ENCODE measurements at places on chromosomes 1 and 21. TPM values are rescaled to one million over a fixed set of nuclear protein-coding genes. Genes with fewer than 3 reads are reported as not detected.

The THRAP3 gene
- 93.0 TPM for total RNA-seq

The CITED4 gene
- total RNA-seq, result 6.8 TPM

The ADORA3 gene
- total RNA-seq, result 10.8 TPM

The OR2T2 gene
- total RNA-seq, result not detected

DNA sequence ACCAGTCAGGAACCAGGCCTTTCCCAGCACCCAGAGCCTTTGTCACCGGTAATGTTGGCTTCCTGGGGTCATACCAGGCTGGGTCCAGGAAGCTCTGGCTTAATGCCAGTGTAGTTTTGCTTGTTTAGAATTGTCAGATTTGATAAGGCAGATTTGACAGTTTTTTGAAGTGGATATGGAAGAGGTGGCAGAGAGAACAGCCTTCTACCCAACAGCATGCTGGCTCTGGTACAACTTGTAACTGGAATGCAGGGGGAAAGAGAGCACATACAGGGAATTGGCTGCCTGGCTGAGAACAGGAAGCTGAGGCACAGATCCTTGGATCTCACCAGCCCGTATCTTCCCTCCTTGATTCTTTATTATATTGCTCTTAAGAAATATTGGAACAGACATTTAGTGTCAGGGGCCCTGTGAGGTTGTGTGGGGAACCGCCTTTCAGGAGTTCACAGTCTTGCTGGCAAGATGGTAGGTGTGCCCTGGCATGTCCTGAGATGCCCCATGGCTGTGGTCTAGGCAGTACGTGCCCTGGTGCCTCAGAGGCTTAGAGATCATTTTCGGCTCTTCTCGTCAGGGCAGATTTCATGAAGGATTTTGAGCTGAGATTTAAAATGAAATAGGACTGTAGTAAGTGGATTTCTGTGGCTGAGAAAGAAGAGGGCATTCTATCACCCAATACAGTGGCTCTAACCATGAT, 227.0 kb downstream of the PBX1 start:
- H3K27me3 ChIP-seq, result no peaks in the 10 kb centered on the region
- DNase-seq, result no peak
- no peak overlapping the region for H3K27ac ChIP-seq
- H3K36me3 ChIP-seq, result no peaks in the 10 kb centered on the region
- peaks cover 17% of the 10 kb centered on the region for H3K4me1 ChIP-seq
- H3K4me3 ChIP-seq, result no peak overlapping the region

GRCh38 chr1:223720971-223721591, 8.7 kb downstream of the CAPN2 start:
- H3K27ac ChIP-seq, result peak overlapping the region; percentile 96
- no peaks in the 10 kb centered on the region for H3K27me3 ChIP-seq
- H3K4me1 ChIP-seq, result peaks cover 99% of the 10 kb centered on the region
- DNase-seq, result no peak
- no peak overlapping the region for H3K4me3 ChIP-seq

- no peak for DNase-seq
- no peaks in the 10 kb centered on the region for H3K4me1 ChIP-seq
- H3K27me3 ChIP-seq, result no peaks in the 10 kb centered on the region
- H3K4me3 ChIP-seq, result no peak overlapping the region
- no peaks in the 10 kb centered on the region for H3K36me3 ChIP-seq
These were observed 12.1 kb upstream of the CDK11B start for GRCh38 chr1:1670866-1671265.

GRCh38 chr1:160621633-160622413, 25.0 kb downstream of the SLAMF1 start:
- H3K27ac ChIP-seq, result no peak overlapping the region
- no peak for DNase-seq
- no peaks in the 10 kb centered on the region for H3K36me3 ChIP-seq

GRCh38 chr1:109060707-109061106, 15.1 kb downstream of the TAF13 start:
- H3K4me3 ChIP-seq, result no peak overlapping the region
- no peak for DNase-seq
- H3K4me1 ChIP-seq, result no peaks in the 10 kb centered on the region

GRCh38 chr21:17667256-17667655, 54.6 kb upstream of the BTG3 start:
- H3K27me3 ChIP-seq, result no peaks in the 10 kb centered on the region
- no peaks in the 10 kb centered on the region for H3K4me1 ChIP-seq
- no peak overlapping the region for H3K27ac ChIP-seq
- H3K36me3 ChIP-seq, result no peaks in the 10 kb centered on the region

DNA sequence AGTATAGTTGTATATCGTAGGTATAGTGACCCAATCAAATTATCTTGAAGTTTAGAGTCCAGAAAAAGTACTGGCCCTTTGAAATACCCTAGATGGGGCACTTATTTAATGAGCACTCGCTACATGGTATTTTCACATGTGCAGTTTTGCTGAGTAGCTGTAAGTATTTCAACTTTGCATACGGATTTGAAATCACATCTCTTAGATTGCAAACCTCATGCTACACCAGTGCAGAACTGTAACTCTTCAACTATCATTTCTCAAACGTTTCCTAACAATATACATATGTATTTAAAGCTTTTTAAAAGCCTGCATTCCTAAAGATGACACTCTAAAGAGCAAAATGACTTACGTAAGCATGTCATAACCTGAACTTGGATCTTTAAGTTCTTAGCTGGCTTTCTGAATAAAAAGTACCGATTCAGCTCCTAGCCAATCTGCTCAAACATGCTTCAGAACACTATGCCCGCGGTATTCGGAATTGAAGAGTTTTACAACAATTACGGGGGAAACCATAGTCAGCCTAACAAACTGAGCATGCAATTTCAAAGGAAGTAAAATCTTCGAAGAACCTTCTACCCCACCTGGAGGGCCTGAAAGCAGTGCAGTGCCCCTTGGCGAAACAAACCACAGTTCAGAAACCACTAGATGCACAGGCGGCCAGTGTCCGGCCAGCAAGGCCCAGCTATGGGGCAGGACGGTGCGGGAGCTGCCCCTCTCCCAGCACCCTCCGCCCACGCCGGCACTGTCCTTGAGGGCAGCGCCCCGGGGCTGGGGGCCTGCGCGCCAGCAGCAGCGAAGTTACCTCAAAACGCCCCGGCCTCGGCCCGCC, 863 bp downstream of the FH start:
- H3K4me1 ChIP-seq, result peaks cover 25% of the 10 kb centered on the region
- peak overlapping the region; percentile 79 for H3K27ac ChIP-seq
- DNase-seq, result peak; percentile 5
- peaks cover 13% of the 10 kb centered on the region for H3K27me3 ChIP-seq

- no peaks in the 10 kb centered on the region for H3K36me3 ChIP-seq
- no peaks in the 10 kb centered on the region for H3K4me1 ChIP-seq
- no peak for DNase-seq
- H3K27ac ChIP-seq, result no peak overlapping the region
These were observed 113.9 kb downstream of the ATG4C start for GRCh38 chr1:62897788-62898187.

- H3K27me3 ChIP-seq, result peaks cover 18% of the 10 kb centered on the region
- H3K36me3 ChIP-seq, result no peaks in the 10 kb centered on the region
- H3K27ac ChIP-seq, result no peak overlapping the region
- DNase-seq, result peak; percentile 64
- no peak overlapping the region for H3K4me3 ChIP-seq
- H3K4me1 ChIP-seq, result peaks cover 8% of the 10 kb centered on the region
These were observed 27.6 kb upstream of the PKP1 start for GRCh38 chr1:201255479-201256362.

- H3K27ac ChIP-seq, result no peak overlapping the region
- DNase-seq, result no peak
- H3K4me1 ChIP-seq, result no peaks in the 10 kb centered on the region
These were observed 59.5 kb downstream of the KCNN3 start for GRCh38 chr1:154810571-154810970.

DNA sequence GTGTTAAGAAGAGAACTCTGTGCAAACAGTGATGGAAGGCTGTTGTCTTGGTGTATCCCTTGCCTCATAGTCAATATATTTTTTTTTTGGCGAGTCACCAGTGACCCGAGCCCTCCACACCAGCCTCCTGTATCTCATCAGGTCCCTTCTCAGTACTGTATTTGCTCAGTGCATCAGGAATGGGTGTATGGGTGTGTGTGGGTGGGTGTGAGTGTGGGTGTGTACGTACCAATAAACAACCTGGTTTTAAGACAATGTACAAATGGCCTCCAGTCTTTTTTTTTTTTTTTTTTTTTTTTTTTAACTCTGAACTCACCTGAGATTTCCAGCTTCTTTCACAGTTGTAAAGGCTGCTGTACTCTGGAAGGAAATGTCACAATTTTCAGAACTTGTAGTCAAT, 7.3 kb downstream of the MYOG start:
- H3K27me3 ChIP-seq, result peaks cover 35% of the 10 kb centered on the region
- H3K36me3 ChIP-seq, result no peaks in the 10 kb centered on the region
- no peak for DNase-seq
- H3K27ac ChIP-seq, result no peak overlapping the region
- H3K4me3 ChIP-seq, result no peak overlapping the region
- no peaks in the 10 kb centered on the region for H3K4me1 ChIP-seq

DNA sequence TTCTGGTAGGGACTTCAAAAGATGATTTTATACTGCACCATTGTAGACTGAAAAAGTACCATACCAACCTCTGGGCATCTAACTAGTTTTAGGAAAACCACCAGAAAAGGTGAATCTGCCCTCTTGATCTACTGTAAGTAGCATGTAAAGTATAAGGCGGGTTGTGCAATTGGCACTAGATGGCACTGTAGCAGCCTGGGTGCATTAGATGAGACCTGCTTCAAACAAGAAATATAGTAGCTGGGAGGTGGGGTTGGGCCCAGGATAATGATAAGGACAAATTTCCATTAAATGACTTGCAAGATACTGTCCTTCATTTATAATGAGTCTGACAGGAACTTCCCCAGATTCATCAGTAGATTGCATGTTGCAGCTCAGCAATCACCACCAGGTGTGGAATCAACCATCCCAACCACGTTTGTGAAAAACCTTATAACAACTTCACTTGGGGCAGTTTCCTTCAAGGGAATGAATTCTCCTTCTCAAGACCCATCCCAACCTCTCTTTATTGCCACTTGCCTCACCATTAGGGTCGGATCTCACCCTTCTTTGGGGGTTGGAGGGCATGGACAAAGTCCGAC, 37.3 kb upstream of the IL10 start:
- no peaks in the 10 kb centered on the region for H3K4me1 ChIP-seq
- H3K27me3 ChIP-seq, result no peaks in the 10 kb centered on the region
- no peak overlapping the region for H3K4me3 ChIP-seq
- no peak for DNase-seq
- H3K36me3 ChIP-seq, result no peaks in the 10 kb centered on the region

DNA sequence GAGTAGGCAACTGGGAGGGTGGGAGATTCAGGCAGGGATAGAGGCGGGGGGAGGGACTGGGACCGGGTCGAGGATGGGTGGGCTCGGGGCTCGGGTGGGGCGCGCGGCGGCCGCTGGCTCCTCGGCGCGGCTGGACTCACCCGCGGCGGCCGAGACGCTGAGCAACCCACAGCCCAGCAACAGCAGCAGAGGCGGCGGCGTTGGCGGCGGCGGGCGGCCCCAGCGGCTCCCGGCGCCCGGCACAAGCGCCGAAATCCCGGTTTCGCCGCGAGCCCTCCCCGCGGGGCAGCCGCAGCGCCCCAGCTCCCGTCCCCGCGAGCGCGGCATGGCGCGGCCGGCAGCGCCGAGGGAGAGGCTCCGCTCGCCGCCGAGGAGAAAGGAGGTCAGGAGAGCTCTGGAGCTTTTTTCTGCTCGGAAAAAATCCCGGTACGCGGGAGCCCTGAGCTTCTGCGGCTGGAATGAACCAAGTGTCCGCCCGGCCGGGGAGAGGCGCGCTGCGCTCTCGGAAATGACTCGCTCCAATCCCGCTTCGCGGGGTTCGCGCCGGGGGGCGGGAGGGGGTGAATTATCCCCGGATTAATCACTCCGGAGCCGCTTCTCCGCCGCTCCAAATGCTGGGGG, at the start of gene CSMD2:
TSS of gene CSMD2 (minus strand) at position 460 of the 621 bp plus-strand sequence. CDS start at position 327, 133 bp downstream.
- no peaks in the 10 kb centered on the region for H3K36me3 ChIP-seq
- peak within 1 kb of the TSS; percentile 28 for H3K4me3 ChIP-seq
- DNase-seq, result no peak
- peaks cover 100% of the 10 kb centered on the region for H3K27me3 ChIP-seq

GRCh38 chr1:68478662-68479061, 18.2 kb downstream of the DEPDC1 start:
- no peaks in the 10 kb centered on the region for H3K27me3 ChIP-seq
- H3K4me3 ChIP-seq, result no peak overlapping the region
- DNase-seq, result no peak
- H3K36me3 ChIP-seq, result no peaks in the 10 kb centered on the region
- no peaks in the 10 kb centered on the region for H3K4me1 ChIP-seq

GRCh38 chr1:178916448-178917174, 45.7 kb upstream of the ANGPTL1 start:
- H3K4me3 ChIP-seq, result no peak overlapping the region
- no peaks in the 10 kb centered on the region for H3K27me3 ChIP-seq
- H3K4me1 ChIP-seq, result no peaks in the 10 kb centered on the region
- no peak for DNase-seq
- no peaks in the 10 kb centered on the region for H3K36me3 ChIP-seq

DNA sequence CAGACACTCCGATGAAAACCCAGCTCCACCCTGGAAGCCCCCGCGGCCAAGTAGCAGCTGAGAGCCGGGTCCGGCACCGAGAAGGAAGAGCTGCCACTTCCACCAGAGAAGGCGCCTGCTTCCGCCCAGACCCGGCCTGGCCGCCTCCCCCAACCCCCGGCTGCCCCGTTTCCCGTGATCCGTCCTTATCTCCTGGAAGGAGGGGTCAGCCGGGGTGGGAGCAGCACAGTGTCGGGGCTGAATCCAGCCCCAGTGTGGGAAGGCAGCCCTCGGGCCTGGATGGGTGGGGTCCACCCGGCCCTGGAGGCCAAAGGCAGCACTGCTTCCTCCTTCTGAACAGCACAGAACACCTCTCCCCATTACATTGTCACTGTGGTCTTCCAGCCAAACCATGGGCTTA, 69.4 kb downstream of the MEGF6 start:
- no peaks in the 10 kb centered on the region for H3K36me3 ChIP-seq
- DNase-seq, result no peak
- no peaks in the 10 kb centered on the region for H3K27me3 ChIP-seq
- H3K4me1 ChIP-seq, result peaks cover 9% of the 10 kb centered on the region
- H3K4me3 ChIP-seq, result no peak overlapping the region

GRCh38 chr1:55288245-55288644, 73.1 kb upstream of the USP24 start:
- H3K36me3 ChIP-seq, result no peaks in the 10 kb centered on the region
- no peak overlapping the region for H3K4me3 ChIP-seq
- no peaks in the 10 kb centered on the region for H3K4me1 ChIP-seq
- no peak overlapping the region for H3K27ac ChIP-seq

DNA sequence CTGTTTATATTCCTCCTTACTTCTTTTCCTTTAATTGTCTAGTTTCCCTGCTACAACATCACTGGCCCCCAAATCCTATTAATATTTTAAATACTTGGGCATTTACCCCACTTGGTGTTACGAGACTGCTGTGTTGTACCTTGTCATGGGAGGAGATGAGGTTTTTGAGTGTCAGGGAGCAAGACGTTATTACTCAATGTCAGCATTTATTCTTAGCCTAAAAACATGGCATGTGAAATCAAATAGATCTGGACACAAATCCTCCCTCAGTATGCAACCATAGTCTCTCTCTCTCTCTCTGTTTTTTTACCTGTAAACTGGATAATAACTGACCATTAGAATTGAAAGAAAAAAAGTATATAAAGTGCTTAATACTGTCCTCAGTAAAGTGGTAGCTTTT, 4.6 kb downstream of the LRRC8B start:
- no peaks in the 10 kb centered on the region for H3K36me3 ChIP-seq
- no peak overlapping the region for H3K4me3 ChIP-seq
- no peak for DNase-seq
- no peak overlapping the region for H3K27ac ChIP-seq

All from left lung (tissue), 14 donors.